Hippocampal formation (tissue), 2 donors: ENCODE measurements at places on chromosomes 7 and 10.

GRCh38 chr10:18501198-18501597 is 150.2 kb downstream of the NSUN6 start:
- DNase-seq, result no peak

DNA sequence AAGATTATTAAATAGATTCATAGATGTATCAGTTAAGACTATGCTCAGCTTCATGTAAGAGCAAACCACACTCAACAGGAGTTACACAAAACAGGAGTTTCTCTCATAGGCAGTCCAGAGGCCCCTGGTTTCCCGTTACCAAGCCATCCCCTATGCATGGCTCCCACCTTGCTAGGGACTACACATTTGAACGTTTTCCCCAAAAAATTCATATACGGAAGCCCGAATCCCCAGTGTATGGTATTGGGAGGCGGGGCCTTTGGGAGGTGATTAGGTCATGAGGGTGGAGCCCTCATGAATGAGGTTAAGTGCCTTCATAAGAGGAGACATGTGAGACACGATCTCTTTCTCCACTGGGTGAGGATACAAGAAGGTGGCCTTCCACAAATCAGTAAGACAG is 29.1 kb downstream of the RSU1 start:
- no peak for DNase-seq

GRCh38 chr10:526651-527312 is 162.7 kb downstream of the DIP2C start:
- DNase-seq, result no peak

- DNase-seq, result no peak
These were observed 79.2 kb downstream of the C7orf25 start for GRCh38 chr7:42832667-42833066.

DNA sequence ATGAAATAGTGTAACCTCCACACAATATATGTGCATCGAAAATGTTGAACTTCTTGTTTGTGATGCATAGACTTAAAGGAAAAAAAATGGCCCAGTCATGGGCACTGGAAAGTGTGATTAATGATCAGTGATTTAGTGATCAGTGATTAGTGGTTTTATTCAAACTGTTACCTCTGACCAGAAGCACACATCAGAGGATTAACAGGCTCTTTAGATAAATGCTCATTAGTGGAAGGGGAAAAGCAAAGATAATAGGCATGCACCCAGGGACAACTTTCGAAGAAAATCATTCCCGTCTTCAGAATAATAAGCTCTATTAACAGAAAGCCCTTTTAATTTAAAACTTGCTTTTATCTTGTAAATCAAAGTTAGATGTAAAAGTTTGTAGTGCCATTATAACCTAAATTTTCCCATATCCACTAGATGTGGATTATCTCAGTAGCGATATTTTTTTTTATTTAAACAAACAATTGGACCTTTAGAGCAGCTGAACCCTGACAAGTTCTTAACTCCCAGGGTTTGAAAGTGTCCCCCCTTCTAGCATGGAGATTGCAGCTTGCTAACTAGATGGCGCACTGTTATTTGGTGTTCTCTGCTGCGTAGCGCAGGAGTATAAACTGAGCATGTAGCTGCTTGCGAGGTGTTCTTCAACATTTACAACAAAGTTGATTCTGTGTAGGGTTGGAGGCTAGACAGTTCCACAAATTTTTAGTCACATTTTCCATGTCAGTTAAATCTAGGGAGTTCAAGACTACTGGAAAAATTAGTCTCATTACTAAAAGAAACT is at the start of gene CREB5:
TSS of gene CREB5 (plus strand) at position 643 of the 787 bp plus-strand sequence. CDS start 397 bp downstream, outside the sequence.
- DNase-seq, result peak; percentile 81

DNA sequence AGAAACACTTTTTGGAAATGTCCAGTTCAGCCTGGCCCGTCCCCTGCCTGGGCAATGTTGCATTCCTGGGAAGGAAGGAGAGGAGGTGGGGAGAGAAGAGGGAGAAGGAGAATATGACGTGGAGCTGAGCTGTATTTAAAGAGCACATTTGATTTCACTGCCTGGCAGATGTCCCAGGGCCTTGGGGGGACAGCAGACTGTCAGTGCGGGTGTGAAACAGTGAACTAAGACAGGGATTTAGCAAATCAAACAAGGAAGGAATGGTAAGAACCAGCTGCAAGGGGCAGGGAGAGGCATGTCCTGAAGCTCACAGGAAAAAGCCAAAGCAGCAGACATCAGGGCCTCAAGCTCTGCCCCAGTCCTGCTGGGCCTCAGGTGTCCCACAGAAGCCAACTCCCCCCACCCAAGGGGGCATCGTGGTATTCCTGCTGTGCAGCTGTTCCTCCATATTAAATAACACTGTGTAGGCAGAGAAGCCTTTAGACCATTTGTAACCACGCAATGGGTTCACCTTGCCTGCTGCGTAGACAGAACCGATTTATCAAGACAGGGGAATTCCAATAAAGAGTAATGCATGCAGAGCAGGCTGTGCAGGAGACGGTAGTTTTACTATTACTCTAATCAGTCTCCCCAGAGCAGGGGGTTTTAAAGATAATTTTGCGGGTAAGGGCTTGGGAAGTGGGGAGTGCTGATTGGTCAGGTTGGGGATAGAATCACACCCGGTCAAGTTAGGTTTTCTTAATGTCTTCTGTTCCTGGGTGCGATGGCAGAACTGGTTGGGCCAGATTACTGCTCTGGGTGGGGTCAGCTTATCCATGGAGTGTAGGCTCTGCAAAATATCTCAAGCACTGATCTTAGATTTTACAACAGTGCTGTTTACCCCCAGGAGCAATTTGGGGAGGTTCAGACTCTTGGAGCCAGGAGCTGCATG is 18.3 kb downstream of the LEP start:
- no peak for DNase-seq

GRCh38 chr10:10600004-10600403 is 417.7 kb upstream of the CELF2 start:
- DNase-seq, result no peak

DNA sequence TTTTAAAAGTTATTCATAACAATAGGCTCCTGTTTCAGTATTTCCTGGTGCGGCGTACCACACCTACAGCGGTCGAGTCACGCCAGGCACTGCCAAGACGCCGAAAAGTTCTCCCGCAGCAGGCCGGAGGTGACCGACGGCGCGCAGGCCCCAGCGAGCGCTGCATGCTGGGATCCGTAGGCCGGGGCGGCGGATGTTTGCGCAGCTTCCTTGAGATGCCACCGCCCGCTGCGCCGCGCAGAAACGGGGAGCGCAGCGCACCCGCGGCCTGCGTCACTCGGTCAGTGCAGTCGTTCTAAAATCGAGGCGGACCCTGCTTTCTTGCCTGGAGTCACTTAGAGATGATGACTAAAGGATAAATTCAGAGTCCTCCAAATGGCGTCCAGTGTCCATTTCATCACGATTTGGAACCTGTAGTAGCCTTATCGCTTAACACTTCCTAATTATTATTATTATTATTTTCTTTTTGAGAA is 1.3 kb upstream of the KIF11 start:
- DNase-seq, result peak; percentile 91

DNA sequence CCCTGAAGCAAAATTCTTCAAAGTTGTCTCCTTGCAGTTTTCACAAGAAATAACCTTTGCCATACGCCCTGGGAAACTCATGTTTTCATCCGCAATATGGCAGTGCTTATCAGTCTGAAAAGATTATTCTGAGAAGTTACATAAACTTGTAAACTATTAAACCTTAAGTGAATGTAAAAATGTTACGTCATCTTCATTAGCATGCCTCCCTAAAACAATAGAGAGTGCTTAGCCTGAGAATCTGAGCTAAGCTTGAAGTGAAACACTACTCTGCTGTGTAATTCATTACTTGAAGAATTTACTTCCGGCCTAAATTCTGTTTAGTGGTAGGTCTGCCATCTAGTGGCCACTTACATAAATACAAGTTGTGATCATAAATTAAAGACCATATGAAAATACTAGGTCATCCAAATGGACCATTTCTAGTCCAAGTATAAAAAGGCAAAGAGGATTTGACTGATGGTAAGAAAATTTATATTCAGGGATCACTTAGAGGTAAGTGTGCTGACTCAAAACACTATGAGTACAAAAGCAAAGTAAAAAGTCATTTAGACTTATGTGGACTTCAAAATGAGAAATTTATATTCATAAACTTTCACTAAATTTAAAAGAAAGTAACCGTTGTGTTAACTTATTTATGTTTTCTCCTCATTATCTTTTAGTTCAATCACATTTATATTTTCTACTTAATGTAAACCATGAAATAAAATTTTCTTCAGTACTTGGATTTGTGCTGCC is 745.1 kb upstream of the LRRTM3 start:
- no peak for DNase-seq

DNA sequence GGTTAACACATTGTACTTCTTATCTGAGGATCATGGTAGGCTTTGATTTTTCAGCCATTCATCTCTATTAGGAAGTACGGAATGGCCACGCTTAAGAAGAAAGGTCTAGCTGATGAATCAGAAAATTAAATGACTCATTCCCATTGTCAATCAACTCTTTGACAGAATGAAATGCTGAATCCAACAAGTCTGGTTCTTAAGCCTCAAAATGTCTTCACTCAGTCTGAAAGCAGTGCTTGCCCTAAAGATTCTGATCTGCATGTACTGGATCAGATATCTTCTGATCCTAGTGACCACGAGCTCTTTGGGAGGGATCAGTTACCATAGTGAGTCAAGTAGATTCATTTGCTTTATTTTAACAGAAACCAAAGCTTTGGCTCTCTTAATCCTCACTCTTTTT is 5.7 kb upstream of the CELF2 start:
- DNase-seq, result no peak

DNA sequence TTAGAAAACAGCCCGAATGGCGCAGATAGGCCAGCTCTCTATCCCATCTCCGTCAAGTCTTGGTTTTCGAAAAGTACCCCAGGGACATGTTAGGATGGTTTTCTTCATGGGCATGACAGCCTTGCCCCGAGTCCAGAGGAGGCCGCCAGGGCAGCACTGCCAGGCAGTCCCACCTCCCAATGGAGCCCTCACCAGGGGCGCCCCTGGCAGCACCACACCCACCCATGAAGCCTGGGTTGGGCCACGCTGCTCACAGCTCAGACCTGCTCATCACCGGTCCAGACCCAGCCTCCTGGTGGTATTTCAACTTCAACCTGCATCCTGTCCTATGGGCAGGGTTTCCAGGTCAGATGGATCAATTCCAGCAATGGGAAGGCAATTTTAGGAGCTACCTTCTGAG is 53.3 kb downstream of the TCERG1L start:
- DNase-seq, result no peak

DNA sequence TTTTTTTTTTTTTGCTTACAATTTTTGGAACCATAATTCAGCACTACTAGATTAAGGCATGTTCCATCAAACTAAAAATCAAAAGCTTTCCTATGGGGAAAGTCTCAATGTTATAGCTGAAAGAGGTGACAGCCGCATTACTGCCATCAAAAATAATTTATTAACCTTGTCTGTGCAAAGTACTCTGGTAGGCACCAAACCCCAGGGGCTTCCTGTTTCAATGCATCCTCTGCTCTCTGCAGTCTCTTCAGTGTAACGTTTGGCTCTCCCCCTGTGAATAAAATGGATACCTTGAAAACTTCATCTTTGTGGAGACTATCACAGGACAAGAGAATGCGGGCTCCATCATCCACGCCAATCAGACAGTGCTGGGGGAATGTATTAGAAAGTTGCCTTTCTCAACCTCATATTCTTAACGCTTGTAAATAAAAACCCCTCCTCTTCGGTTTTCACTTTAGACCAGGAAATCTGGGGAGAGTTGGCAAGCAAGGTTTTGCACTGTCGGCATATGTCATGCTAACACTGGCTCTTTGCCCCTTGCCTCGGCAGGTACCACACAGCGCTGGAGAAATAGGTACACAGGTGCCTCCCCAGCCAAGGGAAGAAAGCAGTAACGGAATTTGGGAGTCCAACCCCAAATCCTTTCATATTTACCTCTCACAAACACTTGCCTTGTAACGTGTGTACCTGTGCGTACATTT is 1.6 kb upstream of the NRG3 start:
- DNase-seq, result no peak

- DNase-seq, result no peak
These were observed 1439.9 kb upstream of the CELF2 start for GRCh38 chr10:9577746-9578145.

GRCh38 chr7:17009007-17009719 is 127.4 kb upstream of the AGR3 start:
- no peak for DNase-seq

DNA sequence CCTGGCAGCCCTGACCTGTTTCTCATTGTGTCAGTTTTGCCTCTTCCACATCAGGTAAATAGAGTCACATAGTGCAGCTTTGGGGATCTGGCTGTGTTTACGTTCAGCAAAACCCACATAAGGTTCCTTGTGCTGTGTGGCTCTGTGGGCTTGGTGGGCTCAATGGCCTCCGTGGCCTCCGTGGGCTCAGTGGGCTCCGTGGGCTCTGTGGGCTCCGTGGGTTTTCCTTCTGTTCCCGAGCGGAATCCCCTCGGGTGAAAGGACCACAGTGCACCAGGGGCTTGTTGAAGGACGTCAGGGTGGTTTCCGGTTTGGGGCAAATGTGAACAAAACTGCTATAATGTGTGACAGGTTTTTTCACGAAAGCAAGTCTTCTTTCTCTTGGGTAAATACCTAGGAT is 12.5 kb upstream of the DPYSL4 start:
- DNase-seq, result no peak

DNA sequence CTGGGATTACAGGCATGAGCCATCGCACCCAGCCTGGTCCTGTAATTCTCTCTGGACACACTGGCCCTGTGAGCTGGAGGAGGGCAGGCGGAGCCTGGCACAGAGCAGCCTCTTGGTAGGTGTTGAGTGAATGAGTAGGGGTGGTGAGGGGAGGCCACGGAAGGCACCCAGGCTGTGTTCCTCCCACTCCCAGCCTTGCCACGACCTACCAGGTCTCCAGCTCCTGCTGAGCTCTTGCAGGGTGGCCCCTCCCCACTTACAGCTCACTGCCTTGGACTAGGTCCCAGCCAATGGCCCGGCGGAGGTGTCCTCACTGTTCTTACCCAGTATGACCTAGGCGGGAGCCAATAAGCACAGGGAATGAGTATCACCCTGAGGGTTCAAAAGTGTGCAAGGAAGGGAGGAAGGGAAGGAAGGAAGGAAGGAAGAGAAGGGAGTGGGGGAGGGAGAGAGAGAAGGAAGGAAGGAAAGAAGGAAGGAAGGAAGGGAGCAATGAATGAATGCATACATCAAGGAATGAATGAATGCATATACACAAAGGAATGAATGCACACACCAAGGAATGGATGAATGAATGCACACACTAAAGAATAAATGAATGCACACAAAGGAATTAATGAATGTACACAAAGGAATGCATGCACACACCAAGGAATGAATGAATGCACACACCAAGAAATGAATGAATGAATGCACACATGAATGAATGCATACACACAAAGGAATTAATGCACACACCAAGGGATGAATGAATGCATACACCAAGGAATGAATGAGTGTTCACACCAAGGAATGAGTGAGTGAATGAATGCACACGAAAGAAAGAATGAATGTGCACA is 45.5 kb downstream of the GTF2IRD1 start:
- DNase-seq, result no peak

GRCh38 chr10:58590152-58590840 is 77.6 kb downstream of the BICC1 start:
- DNase-seq, result no peak

DNA sequence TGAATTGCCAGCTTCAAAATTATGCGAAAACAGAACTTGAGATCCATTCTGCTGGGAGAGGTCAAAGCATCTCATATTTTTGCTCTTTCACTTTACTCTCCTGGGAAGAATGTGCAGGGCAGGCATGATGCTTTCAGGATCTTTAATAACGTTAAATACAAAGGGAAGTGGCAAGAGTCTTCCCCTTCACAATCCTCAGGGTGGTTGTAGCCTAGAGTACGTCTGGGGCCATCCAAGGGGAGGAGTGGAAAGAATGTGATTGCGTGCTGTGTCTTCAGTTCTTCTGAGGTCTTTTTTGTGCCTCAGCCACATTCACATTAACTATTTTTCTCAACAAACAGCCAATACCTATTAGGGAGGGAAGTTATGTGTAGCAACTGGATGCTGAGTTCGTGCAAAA is 207.3 kb downstream of the HGF start:
- DNase-seq, result no peak

- DNase-seq, result no peak
These were observed 218.6 kb downstream of the THSD7A start for GRCh38 chr7:11613292-11613930.
